ENCODE measurements at places on chromosomes 3 and 15.

DNA sequence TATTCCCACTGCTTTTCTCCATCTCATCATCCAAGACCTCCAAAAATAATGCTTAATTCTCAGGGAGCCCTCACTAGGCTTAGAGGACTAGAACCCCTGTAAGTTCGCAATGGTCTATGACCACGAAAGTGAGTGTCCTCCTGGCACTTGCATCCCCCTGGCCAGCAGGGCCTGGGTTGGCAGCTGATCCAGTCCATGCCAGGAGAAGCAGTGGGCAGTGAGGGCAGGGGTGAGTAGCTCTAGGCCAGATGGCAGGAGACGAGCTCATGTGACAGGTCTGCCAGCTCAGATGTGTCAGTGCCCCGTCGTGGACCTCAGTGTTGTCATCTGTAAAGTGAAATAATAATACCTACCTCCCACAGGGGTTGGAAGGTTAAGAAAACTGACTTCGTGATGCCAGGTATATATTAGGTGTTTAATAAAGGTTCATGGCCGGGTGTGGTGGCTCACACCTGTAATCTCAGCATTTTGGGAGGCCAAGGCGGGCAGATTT lies 11.1 kb downstream of the GP5 start:
- no peak for DNase-seq

DNA sequence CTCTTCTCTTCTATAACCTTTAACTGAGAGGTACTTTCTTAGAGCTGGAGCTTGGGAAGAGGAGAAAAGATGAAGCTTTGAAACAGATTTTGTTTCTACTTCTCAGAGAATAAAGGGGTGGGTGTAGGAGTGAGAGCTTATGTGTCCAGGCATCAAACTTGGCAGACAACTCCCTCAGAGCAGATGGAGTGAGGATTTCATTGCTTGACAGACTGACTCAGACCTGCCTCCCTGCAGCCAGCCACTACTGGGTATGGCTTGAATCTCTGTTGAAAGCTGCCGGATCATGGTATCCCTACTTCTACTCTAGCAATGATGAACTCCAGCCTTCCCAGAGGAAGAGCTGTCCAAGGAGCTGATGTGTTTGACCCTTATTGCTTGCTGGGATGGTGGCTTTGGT lies 36.7 kb downstream of the SYN2 start:
- no peak for DNase-seq

DNA sequence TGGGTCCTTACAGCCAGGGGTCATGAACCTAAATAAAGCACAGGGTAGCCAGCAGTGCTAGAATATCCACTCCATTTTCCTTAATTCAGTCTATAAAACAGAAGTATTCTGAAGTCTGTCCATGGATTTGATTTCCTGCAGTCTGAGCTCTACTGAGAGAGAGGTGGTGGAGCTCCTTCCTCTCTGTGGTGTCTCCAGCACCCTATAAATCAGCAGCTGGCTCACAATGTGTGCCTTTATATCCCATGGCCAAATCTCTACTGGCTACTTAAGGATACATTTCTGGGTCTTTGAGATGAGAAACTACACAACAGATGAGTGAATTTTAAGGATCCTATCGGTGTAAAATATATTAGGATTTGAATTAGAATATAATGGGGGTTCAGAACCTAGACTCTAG lies 339.9 kb upstream of the RBMS3 start:
- no peak for DNase-seq

GRCh38 chr3:126119008-126119675 lies 35.2 kb upstream of the SLC41A3 start:
- DNase-seq, result no peak

DNA sequence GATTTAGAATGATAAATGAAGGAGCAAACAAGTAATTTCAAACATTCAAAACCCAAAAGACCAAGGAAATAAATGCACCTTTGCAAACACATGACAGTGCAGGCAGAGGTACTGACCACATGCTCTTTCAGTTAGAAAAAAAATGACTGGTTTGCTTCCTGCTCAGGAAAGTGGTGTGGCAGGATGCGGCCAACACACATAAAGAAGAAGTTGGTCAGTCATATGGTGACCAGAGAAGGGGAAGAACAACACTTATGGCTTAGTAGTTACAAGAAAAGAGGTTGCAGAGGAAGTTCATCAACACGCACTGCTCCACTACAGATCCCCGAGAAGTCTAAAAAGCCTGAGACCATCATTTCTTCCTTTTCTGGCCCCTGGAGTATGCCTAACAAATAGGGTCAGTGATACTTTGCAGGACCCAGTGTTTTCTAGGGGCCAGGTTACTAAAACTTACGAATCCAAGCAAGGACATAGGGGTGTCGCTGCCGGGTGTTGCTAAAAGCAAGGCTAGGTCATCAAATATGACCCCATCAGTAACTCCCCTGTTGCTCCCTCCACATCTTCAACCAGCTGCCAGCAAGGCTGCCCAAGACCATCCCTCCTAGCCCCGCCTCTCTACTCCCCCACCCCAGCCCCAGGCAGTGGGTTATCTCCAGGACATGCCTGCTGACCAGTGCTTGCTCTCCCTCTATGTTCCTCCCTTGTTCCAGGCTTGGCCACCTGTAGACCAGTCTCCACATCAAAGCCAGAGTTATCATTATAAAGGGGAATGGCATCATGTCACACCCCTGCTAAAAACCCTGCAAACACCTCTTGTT lies 11.2 kb downstream of the ATP8B4 start:
- DNase-seq, result no peak

DNA sequence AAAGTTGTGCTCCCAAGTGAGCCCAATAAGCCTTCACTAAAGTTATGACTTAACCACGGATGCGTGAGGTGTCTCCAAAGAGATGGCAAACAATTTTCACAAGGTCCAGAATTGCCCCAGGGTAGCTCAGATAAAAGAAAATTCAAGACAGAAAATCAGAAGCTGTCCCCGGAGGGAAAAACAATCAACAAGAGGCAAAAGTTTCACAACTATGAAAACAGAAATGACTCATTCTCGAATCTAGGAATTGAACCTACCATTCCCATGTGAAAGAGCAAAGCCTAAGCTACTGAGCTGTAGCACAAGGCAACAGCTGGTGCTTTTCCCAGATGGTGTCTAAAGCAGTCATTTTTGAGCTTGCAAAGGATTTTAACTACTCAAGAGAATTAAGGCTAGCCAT lies 33.5 kb upstream of the MKRN3 start:
- DNase-seq, result no peak

DNA sequence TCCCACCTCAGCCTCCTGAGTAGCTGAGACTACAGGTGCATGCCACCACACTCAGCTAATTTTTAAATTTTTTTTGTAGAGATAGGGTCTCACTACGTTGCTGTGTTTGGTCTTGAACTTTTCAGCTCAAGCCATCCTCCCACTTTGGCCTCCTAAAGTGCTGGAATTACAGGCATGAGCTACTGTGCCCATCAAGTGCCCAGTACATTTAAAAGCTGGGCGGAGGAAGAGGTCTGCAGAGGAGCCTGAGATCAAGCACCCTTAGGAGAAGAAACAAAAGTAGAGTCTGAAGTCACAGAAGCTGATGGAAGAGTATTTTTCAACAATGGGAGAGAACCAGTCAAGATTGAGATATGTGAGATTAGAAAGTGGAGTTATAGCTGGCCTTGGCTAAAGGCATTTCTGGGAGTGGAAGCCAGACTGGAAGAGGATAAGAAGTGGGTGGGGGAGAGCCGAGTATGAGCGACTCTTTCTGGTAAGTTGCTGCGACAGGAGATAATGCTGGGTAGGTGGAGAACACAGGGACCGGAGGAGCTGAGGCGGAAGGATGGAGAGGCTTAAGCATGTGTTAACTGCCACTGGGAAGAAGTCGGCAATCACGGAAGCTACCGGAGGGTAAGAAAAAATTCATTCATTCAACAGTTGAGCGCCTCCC lies 782 bp upstream of the IREB2 start:
- DNase-seq, result peak; percentile 70

DNA sequence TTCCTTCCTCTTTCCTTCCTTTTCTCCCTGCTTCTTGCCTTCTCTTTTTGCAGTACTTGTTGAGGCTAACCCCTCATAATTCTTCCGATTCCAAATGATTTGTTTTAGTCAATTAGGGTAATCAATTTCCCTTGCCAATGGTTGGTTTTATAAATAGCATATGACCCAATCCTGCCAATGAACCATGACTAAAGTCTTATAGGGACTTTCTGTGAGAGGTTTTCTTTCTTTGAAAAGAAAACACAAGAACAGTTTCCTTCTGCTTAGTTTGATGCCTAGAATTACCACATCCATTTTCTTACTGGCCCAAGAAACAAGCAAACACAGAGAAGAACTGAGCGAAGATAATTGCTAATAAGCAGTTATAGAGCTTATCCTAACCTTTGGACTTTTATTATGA lies 292.5 kb upstream of the SATB1 start:
- DNase-seq, result no peak

- DNase-seq, result no peak
Observed at GRCh38 chr3:30915782-30916181, 21.3 kb upstream of the GADL1 start.

GRCh38 chr3:39415983-39416382 lies 9.5 kb downstream of the RPSA start:
- DNase-seq, result no peak

- no peak for DNase-seq
Observed at GRCh38 chr3:100209948-100210771, 50.6 kb upstream of the TBC1D23 start.

GRCh38 chr3:189001559-189001958 lies 170.2 kb upstream of the TPRG1 start:
- no peak for DNase-seq

- no peak for DNase-seq
Observed at GRCh38 chr3:140004271-140004670, 69.3 kb downstream of the CLSTN2 start.

- peak; percentile 47 for DNase-seq
Observed at GRCh38 chr3:52893723-52894122, 3.6 kb downstream of the STIMATE start.

- no peak for DNase-seq
Observed at GRCh38 chr3:128263118-128263517, 109.8 kb downstream of the EEFSEC start.

- no peak for DNase-seq
Observed at GRCh38 chr3:179020112-179020511, 51.5 kb downstream of the ZMAT3 start.

DNA sequence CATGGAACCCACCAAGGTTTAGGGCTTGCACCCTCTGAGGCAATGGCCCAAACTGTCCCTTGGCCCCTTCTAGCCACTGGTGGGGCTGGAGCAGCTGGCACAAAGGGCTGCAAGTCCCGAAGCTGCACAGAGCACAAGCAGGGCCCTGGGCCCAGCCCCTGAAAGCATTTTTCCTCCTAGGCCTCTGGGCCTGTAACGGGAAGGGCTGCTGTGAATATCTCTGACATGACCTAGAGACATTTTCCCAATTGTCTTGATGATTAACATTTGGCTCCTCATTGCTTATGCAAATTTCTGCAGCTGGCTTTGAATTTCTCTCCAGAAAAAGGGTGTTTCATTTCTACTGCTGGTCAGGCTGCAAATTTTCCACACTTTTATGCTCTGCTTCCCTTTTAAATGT lies 151.5 kb upstream of the CADPS start:
- DNase-seq, result no peak

DNA sequence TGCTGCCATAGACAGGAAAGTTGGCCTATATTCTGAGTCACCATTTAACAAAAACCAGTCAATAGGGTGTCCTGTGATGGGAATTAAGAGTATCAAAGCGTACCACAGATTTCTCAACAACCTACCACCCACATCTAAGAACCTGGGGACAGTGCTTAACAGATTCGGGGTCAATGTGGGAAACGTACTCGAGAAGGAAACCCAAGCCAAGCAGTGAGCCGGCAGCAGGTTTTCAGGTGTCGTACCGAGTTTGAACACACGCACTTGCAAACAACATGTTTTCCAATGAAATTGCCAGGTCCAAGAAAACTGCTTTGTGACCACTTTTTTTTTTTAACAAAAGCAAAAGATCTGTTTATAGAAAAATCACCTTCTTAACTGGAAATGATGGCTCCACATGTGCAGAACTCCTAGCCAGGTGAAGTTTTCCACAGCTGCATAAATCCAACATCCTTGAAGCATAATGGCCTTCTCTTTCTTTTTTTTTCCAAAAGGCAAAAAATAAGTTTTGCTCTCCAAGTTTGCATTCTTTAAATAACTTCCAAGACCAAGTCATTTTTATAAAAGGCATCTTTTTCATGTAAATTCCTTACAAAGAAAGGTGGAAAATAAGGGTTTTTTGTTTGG lies 45.7 kb downstream of the ADAMTS17 start:
- DNase-seq, result no peak

DNA sequence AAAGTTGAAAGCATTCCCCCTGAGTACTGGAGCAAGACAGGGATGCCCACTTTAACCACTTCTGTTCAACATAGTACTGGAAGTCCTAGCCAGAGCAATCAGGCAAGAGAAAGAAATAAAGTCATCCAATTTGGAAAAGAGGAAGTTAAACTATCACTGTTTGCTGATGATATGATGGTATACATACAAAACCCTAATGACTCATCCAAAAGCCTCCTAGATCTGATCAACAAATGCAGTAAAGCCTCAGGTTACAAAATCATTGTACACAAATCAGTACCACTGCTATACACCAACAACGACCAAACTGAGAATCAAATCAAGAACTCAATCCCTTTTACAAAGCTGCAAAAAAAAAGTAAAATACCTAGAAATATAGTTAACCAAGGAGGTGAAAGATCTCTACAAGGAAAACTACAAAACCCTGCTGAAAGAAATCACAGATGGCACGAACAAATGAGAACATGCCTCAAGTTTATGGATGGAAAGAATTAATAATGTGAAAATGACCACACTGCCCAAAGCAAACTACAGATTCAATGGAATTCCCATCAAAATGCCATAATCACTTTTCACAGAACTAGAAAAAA lies 40.3 kb downstream of the RPL39L start:
- no peak for DNase-seq

- DNase-seq, result no peak
Observed at GRCh38 chr3:74426571-74426970, 187.9 kb downstream of the CNTN3 start.

GRCh38 chr3:71492974-71493771 lies 90.4 kb downstream of the FOXP1 start:
- no peak for DNase-seq

DNA sequence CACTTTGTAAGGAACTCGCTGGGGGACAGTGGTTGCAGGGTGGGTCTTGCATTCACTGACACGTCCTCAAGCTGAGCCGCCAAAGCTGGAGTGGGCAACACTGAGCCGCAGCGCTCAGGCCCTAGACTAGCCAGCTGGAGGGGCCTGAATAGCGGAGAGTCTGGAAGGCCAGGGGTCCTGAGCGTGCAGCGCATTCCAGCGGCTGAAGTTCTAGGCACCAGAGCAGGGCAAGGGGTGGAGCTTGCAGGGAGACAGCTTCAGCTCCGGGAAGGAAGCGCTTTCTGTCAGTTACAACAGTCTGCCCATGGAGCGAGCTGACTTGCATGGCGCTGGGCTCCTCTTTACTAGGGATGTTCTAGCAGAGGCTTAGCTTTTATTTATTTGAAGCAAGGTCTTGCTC lies 2.7 kb downstream of the MAP6D1 start:
- DNase-seq, result no peak

GRCh38 chr3:153052096-153052460 lies 109.9 kb upstream of the RAP2B start:
- no peak for DNase-seq
